ENCODE measurements at places on chromosomes 3 and 15.
A peak's percentile ranks its signal among the peaks of the same experiment; 100 is the strongest.

DNA sequence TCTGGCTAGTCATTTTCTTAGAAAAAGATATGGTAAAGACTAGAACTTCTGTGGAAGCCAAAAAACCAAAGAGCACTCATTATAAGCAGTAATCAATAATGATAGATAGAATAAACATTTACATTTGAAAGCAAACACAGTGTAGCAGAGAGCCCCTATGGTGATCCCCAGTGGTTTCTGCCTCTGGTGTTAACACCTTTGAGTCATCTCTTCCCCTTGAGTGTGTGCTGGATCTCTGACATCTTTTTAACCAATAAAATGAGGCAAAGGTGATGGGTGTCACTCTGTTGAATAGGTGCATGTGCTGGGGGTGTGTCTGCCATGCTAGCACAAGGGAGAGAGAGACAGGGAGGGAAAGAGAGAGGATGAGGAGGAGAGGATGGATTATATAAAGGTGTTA lies 121.6 kb downstream of the TFG start:
- DNase-seq: no peak

DNA sequence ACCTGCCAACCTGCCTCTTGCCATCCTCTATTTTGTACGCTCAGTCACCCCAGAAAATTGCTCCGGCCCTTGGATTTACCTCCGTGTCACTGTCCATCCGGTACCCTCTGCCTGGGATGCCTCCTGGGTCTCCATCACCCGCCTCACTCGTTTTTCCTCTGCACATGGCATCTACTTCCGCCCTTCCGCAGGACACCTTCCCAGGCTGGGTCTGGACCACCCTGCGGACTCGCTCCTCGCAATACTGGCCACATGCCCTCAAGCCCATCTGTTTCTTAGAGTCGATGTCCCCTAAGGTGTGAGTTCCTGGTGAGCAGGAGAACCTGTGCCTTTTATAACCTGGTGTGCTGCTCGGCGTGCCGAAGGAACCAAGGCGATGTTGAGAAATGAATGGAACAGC lies 58.5 kb downstream of the APBA2 start:
- DNase-seq: no peak

DNA sequence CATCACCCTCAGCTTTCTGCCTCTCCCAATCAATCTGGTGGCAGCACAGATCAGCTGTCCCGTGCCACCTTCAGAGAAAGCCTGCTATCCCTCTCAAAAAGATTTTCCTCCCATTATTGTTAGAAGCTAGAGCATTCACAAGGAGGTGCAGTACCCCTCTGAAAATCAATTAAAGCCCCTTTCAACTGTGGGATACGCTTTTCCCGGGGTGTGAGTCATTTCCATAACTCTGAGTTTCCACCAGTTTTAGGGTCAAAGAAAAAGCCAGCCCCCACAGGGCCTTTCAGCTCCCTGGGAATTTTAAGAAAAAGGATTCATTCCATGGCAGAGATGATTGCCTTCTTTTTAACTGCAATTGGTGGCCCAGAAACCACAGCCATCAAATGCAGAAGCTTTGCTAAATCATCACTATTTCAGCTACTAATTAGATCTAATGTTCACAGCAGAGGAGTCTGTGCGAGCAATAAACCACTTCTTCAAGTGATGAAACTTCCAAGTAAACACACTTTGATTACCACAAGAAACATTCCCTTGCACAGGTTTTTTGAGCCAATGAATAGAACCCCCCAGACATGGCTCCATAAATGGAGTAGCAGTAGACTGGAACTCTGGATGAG lies 270.0 kb upstream of the TPRG1 start:
- no peak for DNase-seq

- no peak for DNase-seq
These were observed 13.2 kb upstream of the CLRN1 start for GRCh38 chr3:150985711-150986110.

GRCh38 chr15:89091627-89092220 lies 3.5 kb downstream of the ABHD2 start:
- no peak for DNase-seq

- peak; percentile 57 for DNase-seq
These were observed 665 bp downstream of the GLB1 start for GRCh38 chr3:33096093-33096868.

DNA sequence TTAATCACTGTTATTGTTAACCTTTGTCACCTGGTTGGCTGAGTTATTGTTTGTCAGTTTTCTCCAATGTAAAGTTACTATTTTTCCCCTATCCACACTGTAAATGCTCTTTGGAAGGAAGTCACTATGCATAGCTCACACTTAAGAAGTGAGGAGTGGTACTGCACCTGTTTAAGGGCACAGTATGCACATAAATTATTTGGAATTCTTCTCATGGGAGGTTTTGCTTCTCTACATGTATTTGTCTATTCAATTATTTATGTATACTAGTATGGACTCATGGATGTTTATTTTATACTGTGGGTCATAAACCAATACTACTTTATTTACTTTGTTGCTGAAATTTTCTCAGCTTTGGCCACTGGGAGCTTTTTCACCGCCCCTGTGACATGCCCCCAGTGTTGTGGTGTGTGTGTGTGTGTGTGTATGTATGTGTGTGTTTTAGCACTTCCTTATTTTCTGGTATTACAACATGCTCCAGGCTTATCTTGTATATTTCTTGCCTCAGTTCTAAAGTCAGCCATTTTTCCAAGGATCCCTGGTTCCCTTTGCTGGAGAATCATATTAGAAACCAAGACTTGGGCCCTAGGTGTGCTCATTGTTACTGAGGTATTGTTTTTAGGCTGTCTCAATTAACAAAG lies 290.5 kb downstream of the KBTBD8 start:
- DNase-seq: no peak

- DNase-seq: no peak
These were observed 58.4 kb downstream of the DAPK2 start for GRCh38 chr15:63987796-63988378.

DNA sequence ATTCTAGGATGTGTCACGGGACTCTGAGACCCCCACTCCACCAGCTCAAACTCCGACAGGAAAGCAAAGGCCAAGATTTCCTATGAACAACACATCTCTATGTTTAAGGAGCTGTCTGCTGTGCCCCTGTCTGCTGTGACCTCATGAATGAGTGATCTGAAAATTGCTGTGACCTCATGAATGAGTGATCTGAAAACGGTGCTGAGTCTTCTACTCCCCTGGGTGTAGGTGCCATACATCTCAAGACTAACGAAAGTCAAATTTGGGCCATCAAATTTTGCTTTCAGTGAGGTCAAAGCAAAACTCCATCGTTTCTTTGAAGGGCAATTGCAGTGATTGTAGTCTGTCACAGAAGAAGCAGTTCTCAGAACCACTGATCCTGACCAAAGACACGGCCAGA lies 24.4 kb downstream of the IL5RA start:
- DNase-seq: no peak

DNA sequence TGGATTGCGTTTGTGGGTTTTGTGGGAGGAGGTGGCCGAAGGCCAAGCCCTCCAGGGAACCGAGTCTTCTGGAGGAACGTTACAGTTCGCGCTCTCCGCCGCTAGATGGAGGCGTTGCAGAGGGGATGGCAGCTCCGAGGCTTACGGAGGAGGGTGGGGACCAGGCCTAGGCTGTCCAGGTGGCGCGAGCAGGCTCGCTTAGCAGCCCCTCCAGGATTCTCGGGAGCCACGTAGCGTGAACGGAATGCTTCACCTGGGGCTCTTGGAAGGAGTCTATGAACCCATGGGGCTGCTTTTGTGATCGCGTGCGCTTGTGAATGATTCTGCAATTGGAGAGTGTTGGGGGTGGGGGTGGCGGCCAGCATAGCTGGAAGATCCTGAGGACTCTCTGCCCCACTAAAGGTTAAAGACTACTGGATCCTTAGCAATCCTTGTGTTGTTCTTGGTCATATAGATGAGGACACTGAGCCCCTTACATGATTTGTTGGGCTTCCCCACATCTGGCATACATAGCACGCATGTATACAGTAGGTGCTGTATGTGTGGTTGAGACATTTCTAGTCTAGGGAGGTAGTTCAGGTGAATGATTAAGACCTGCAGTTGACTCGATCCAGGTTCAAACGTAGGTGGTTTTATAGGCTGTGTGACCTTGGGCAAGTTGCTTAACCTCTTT lies 25.7 kb downstream of the FAM3D start:
- DNase-seq: peak; percentile 53

DNA sequence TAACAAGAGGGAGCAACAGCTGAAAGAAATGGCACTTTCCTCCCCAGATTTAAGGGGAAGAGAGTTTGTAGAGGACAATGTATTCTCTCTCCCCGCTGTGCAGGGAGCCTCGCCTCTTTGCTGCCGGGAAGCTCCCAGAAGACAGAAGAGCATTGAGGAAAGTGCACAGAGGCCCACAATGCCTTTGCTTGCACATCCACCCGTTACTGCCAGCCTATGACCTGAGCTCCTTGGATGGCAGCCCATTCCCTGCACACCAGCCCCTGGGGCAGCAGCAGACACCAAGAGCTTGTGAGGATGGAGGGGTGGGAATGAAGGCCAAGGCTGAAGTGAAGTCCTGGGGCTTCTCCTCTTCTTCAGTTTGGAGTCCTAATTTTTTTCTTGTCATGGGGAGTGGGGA lies 67.0 kb downstream of the CLDN11 start:
- no peak for DNase-seq

GRCh38 chr3:134087060-134087974 lies 57.6 kb upstream of the SLCO2A1 start:
- no peak for DNase-seq

DNA sequence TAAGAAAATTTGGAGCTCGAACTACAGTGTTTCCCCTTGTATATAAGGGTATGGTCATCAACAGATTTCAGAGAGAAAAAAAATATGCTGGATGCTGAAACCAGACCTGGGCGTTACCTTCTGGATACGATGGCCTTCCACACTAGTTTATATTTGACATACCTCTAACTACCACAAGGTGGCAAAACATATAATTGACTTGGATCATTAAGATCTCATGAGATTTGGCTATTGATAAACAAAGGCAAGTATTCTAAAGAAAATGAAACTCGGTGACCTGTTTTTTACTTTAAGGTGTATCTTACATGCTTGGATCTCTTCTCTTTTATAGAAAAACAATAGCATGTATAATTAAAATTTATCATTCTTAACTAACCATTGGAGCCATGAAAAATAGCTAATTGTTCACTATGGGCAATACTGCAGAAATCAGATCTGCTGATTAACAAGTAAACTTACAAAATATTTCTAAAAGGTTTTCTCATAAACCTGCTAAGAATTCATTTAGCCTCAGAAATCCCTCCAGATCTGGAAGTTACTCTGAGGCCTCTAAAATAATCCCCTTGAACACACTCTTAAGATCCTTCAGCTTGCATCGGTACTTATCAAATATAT lies 300.6 kb upstream of the KCNH8 start:
- no peak for DNase-seq

- DNase-seq: no peak
These were observed 495.2 kb upstream of the EPHA6 start for GRCh38 chr3:96319166-96319565.

All from CD4-positive, alpha-beta T cell treated with Interleukin-17A for 4 hours (primary cell).